ENCODE measurements at places on chromosomes 3 and 15.

GRCh38 chr15:97745481-97746071 lies 214.9 kb upstream of the ARRDC4 start:
- DNase-seq = no peak

DNA sequence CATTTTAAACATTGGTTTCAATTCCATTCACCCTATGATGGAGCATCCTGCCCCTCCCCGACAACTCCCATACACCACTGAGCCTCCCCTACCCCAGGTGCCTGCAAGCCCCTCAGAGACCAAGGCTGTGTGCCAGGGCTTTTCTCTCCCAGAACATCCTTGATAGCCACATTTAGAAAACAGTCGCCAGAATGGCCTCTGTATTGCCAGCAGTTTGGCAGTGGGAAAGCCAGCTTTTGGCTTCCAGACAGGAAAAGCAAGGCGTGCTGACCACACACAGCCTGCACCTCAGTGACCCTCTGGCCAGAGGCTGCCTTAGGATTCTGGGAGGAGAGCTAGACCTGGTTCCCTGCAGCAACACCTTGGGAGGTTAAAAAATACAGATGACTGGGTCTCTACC lies 18.2 kb upstream of the HRH1 start:
- DNase-seq = no peak

GRCh38 chr15:100601163-100601562 lies 821 bp downstream of the LINS1 start:
- DNase-seq = peak; percentile 48

DNA sequence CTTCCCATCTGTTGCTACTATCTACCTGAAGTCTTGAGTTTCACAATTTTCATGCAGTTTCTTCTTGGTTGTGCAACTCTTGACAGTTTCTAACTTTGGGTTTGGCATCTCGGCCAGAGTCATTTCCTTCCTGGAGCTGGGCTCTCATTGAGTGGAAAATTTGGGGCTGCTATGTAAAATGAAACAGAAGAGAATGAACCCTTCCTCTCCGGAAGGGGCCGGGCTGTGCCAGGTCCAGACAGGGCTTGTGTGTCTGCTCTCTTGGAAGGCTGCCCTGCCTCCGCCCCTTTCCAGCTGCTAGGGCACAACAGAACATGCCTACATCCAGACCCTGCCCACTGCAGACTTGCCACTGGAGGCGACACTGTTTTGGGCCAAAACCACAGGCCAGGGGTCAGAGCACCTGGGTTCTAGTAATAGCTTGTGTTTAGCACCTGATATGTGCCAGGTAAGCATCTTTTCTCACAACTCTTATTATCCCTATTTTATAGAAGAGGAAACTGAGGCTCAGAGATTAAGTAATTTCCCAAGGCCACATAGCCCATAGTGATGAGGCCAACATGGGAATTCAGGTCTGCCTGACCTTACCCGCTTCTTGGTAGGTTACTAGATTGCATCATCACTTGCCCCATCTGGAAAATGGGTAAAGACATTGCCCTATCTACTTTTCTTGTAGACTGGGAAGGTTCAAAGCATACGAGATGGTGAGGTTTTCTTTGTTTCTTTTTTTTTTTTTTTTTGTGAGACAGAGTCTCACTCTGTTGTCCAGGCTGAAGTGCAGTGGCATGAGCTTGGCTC lies 25.0 kb downstream of the IRAK2 start:
- peak; percentile 97 for DNase-seq

DNA sequence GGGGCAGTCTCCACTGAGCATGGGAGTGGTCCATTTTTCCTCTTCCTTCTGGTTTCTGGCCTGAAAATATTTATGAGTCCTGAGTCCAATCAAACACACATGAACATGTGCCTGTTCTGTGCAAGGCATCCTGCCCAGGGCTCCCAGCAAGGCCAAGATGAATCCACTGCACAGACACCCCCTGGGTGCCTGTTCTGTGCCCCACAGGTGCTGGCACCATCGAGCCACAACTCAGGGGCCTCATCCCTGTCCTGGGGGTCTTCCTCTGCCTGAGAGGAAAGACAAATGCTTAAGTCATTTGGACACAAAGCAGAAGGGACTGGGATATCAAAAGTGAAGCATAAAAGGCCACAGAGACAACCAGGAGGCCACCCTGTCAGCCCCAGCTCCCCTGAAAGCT lies 87.4 kb upstream of the IQSEC1 start:
- DNase-seq = no peak

GRCh38 chr3:113051787-113052186 lies 61.0 kb downstream of the GTPBP8 start:
- no peak for DNase-seq
